ENCODE measurements at places on chromosomes 12 and 14.

DNA sequence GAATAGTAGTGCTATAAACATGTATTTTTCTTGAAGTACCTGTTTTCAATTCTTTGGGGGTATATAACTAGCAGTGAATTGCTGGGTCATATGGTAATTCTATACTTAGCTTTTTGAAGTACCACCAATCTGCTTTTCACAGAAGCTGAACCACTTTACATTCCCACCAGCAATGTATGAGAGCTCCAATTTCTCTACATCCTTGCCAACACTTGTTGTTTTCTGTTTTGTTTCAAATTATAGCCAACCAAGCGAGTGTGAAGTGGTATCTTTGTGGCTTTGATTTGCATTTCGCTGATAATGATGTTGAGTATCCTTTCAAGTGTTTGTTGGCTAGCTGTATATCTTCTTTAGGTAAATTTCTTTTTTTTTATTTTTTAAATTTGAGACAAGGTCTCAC lies 95.7 kb downstream of the PAPLN start:
- DNase-seq: no peak

DNA sequence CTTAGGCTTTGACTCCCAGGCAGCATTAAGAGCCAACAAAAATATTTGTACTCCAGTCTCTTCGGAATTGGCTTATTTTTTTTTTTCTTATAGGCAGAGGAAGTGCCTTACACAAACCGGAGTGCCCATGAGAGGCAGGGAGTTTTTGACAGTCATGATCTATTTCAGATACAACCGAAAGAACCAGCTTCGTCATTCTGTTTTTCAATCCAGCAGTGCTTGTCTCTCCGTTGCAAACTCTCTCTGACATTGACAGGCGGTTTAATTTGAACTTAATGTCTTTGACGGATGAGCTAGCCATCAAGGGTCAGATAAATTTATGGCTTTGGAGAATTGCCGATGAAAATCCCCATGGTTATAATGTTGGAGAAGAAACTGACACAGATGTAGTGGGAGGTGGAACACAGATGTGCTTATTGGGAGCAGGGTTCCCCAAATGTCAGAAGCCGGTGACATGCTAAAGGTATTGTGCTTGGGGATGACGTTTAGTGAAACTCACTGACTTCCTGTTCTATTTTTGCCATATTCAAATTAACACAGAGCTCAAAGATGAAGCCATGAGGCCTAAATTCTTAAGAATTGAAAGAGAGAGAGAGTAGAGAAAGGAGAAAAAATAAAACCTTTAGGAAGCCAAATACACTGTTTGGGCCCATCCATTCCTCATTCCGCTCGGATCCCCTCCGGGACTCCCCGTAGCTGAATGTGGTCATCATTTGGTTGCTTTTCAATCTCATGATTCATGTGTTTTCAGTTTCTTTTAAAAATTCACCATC lies 59.7 kb downstream of the PLXNC1 start:
- no peak for DNase-seq

DNA sequence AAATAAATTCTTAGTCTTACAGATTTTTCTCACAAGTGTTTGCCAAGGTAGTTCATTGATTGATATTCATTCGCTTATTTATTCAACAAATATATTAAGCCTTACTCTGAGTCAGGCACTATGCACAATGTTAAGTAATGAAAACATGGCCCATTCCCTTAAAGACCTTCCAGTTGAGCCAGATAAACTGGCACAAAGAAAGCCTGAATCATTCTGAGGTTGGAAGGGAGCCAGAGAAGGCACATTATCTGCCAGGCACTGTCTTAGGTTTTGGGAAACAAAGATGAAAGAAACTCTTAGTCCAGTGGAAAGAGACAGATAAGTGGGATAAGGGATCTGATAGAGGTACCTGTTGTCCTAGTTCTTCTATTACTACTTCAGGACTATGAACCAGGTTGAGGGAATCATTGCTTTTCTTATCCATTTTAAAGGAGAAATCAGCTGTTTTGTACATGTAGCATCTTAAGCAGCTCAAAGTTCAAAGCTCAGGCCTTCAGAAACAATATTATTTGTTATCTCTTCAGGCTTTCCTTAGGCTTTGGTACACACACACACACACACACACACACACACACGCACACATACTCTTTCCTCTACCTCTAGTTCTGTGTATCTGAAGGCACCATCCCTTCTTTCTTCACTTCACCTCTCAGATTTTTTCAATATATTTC lies 27.0 kb downstream of the PDE6H start:
- DNase-seq: no peak

DNA sequence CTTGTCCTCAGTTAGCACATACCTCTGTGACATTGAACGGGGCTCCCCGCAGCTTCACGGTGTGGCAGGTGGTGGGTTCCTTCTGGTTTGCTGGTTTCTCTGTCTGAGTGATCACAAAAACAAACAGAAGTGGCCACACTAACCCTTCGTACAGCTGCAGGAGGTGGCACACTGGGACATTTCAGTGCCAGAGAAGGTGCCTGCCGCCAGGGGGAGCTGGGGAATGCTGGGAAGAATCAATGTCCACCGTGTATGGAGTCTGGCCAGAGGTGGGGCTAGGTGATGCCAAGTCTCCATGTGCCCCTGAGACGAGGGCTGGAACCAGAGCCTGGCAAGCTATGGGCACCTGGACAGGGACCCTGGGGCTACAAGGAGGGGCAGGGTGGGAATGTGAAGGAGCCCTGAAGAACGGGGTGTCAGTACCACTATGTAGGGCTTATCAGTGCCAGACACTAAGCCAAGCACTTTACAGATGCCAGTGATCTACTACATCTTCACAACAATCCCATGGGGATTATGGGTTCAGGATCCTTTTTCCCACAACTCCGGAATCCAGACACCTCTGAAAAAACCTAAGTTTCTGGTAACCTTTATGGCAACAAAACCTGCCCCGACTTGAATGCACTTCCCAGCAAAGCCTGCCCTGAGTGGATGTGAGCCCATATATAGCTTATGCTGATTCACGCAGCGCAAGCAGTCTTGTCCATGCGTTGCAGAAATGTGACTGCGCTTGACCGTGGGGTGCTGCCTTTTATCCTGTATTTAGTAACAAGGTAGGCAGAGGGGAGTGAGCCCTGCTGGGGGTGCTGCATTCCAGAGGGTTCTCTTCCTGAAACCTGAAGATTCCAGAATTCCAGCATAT lies 10.8 kb downstream of the RBM19 start:
- DNase-seq: no peak

DNA sequence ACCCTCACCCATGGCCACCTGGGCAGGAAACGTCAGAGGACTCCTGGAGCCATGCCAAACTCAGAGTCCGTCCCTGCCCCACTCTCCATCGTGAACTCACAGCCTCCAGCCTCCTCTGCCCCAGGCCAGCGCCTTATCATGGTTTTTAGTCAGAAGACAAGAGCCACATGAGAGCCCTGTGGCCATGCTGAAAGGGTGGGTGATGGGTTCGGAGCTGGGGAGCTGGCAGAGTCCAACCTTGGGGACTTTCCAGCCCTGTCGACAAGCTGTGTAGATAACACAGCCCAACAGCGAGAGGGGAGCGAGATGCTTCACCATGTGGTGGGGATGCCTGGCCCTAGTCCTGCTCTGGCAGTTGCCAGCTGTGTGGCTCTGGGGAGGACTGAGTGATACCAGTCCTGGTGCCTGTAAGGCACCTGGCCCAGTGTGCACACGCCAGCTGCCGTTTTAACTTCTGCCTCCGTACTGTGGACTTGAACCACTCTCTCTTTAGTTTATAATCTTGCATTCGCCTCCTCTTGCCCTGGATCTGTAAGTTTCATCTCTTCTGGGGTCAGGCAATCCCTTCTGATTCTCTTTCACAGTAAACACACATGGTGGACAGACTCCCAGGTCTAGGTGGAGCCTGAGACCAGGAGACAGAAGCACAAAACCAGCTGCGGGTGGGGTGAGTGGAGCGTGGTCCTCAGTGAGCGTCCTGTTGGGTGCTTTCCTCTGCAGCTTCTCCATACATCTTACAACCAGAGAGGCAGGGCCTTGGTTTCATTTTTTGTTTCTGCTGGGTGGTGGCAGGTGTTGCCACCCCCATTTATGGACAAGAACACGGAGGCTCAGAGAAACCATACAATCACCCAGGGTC lies 55.3 kb downstream of the RIN3 start:
- no peak for DNase-seq

DNA sequence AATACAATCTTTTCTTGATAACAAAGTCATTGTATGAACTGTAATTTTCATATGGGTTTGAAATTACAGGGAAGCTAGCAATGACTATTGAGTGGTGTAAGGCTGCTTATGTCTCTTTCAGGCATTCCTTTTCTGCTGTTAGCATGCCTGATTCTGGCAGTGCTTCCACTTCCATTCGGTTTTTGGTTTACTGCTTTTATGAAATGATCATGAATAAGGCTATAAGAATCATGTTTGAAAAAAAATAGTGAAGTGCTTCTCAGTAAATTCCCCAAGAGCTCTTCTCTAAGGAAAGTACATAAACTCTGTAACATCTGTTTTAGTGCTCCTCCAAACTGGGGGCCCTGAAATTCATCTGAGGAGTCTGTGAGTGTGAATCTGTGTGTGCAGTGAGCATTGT lies 434.0 kb upstream of the RGS6 start:
- no peak for DNase-seq

GRCh38 chr14:31543969-31544799 lies 17.0 kb upstream of the NUBPL start:
- no peak for DNase-seq

DNA sequence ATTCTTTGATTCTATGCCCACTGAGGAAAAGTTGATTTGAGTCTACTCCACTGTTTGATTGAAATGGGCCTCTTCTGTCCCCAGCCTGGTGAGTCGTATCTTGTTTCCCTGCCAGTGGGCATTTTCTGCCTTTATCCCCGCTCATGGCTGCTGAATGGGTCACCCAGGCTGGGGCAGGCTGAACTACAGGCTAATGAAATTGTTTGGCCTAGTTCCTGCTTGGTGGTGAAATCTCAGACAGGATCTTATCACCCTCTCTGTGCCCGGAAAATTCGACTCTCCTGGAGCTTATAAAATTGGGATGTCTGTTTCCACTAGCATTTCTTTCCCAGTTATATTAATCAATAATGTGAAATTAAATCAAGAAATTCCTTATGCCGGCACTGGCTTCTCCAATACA lies 65.0 kb downstream of the CHST11 start:
- no peak for DNase-seq

DNA sequence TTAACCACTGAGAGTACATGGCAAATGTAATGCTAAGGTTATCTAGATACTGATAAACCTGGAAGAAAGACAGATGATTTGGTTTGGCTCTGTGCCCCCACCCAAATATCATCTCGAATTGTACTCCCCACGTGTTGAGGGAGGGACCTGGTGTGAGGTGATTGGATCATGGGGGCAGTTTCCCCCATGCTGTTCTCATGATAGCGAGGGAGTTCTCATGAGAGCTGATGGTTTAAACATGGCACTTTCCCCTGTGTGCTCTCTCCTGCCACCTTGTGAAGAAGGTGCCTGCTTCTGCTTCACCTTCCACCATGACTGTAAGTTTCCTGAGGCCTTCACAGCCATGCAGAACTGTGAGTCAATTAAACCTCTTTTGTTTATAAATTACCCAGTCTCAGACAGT lies 14.2 kb downstream of the NOXRED1 start:
- DNase-seq: no peak

GRCh38 chr12:103912069-103912468 lies 18.1 kb upstream of the HSP90B1 start:
- no peak for DNase-seq

GRCh38 chr12:127060310-127060847 lies 1206.6 kb upstream of the TMEM132C start:
- no peak for DNase-seq

DNA sequence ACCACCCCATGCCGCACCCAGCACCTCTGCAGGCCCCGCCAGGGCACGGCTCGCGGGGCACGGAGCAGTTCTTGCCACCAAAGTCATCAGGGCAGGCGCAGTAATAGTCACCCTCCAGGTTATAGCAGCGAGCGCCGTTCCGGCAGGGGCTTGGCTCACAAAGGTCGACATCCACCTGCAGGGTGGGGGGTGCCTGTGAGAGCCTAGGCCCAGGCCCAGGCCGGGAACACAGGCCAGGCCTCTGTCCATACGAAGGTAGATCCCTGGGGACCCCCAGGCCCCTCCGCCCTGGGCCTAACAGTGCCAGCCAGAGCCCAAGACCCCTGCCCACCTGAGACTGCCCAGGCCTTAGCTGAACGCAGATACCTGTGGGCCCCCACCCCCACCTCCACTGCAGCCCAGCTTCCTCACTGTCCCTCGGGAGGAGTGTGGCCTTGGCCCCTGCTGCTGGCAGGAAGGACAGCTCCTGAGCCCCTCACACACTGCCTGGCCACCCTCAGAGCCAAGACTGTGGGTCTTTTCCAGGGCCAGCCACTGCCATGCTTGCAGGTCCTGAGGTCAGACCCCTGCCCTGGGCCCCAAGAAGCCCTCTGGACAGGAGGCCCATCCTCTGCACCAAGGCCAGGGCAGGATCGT lies 19.3 kb downstream of the JAG2 start:
- DNase-seq: no peak

DNA sequence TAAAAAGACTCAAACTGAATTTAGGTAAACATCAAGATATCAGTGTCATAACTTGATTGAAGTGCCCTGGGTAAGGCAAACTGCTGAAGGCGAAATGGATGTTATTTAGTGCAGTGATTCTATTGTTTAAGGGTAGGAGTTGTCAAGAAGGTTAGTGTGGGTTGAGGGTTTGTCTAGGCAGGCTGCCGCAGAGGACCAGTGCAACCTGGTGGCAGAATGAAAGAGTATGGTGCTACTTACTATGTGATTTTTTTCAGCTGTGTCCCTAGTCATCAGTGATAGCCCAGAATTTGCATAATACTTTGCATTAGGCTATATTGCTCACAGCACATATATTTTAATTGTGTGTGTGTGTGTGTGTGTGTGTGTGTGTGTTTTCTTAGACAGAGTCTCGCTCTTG lies 1127.0 kb downstream of the GALC start:
- no peak for DNase-seq

DNA sequence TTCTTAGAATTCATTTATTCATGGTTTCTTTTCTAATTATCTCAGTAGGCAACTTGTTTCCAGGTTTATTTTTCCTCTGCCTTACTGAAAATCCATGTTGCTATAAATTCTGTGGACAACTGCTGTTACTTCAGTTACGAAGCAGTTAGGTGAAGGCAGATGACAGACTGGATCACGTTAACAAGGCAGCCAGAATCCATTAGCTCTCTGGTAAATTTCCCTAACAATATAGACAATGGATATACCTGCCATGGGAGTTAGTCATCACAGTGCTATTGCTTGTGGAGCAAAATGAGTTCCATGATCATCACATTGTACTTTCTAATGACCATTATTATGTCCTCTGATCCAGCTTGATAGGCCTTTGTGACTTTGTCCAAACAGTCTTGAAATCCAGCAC lies 291.5 kb downstream of the NELL2 start:
- no peak for DNase-seq

GRCh38 chr14:92546347-92547053 lies 32.9 kb downstream of the RIN3 start:
- no peak for DNase-seq

- DNase-seq: no peak
Measured at GRCh38 chr14:38238332-38238731, 17.6 kb downstream of the CLEC14A start.

Data from amygdala (tissue), 56 donors.